Stimulated activated CD4-positive, alpha-beta T cell treated with anti-CD3 and anti-CD28 coated beads, Interleukin-12 subunit alpha, Interleukin-12 subunit beta, amount 100 ng/mL, for 24 hours (primary cell): ENCODE measurements at places on chromosomes 12 and 14.

- no peak for DNase-seq
Measured at GRCh38 chr12:82366197-82366596, 7.9 kb downstream of the METTL25 start.

DNA sequence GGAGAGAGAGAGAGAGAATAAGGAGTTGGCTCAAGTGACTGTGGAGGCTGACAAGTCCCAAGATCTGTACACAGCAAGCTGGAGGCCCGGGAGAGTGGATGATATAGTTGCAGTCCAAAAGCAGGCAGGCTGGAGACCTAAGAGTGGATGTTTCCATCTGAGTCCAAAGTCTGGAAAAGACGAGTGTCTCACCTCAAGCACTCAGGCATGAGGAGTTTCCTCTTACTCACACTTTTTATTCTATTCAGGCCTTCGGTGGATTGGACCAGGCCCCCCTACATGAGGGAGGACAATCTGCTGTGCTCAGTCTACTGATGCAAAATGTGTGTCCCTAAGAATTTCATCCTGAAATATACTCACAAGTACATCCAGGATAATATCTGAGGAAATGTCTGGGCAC is 484.6 kb downstream of the VRK1 start:
- no peak for DNase-seq

DNA sequence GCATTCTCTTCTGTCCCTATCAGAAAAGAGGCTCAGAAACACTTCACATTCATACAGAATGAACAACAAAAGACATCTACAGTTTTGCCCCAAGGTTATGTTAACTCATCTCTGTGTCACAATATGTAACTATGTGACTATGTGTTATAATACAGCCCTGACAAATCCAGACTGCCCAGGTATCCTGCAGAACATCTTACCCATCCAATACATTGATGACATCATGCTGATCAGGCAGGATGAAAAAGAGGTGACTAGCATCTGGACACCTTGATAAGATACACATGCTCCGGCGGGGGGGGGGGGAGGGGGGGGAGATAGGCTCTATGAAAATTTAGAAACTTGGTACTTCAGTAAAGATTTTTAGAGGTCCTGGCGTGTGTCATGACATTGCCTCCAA is 8.3 kb upstream of the GNS start:
- DNase-seq, result no peak

DNA sequence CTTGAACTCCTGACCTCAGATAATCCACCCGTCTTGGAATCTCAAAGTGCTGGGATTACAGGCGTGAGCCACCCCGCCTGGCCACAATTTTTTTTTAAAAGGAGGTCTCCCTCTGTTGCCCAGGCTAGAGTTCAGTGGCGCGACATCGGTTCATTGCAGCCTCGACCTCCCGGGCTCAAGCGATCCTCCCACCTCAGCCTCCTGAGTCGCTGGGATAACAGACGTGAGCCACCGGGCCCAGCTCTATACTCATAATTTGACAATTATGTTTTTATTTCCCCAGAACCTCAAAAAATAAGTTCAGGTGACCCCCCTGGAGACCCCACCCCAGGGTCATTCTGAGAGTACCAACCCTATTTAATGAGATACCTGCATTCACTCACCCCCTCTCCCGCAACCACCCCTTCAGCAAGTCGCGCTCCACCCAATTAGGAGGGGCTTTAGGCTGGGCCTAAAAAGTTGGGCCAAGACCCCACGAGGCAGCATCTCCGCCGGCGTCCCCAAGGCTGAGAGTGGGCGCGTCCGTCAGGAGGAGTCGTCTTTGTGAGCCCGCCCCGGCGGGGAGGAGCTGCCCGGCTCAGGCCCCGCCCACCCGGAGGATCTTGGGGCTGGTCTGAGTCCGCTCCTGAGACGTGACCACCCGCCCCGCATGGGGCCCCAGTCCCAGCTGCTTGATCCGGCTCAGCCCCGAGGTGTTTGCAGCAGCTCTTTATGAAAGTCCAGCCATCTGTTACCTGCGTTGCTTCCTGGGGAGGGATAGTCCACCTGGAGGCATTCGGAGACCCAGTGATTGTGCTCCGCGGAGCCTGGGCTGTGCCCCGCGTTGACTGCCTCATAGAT is at the start of gene ANKRD33:
Gene ANKRD33 (plus strand): TSS at position 628 of the 840 bp plus-strand sequence. CDS start 84 bp downstream, at position 712.
- no peak for DNase-seq

DNA sequence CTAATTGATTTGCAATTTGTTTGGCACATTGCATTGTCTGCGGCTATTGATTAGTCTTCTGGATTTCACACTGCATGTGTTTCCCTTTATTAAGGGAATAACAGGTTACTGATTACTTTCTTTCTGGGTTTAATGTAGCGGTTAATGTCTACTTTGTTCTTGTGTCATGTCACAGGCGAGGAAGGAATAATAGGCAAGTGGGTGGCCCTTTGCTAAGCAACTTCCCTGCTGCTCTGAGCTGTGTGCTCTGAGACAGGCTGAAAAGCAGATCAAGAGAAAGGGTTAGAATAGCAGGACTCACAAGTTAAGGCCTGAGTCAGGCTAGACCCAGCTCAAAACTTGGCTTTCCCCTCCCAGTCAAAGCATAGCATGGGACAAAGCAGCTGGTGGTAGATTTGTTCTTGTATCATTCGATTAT is 77.2 kb downstream of the NKX2-1 start:
- no peak for DNase-seq

GRCh38 chr12:49068879-49069506 is 786 bp downstream of the RHEBL1 start:
- no peak for DNase-seq

DNA sequence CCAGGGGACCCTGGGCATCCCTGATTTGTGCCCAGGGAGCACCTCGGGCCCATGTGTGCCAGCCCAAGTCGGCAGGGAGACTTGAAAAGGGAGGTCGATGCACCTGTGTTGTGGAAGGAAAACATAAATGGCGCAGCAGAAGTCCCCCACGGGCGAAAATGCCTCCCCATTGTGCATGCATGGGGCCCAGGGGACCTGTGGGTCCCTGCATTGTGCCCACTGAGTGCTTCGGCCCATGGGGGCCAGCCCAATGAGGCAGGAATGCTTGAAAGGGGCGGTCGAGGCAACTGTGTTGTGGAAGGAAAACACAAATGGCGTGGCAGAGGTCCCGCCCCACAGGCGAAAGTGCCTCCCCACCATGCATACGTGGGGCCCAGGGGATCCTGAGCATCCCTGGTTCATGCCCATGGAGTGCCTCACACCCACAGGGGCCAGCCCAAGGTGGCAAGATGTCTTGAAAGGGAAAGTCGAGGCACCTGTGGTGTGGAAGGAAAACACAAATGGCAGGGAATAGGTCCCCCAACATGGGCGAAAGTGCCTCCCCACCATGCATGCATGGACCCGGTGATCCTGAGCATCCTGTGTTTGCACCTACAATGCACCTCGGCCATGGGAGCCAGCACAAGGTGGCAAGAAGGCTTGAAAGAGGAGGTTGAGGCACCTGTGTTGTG is 368.0 kb downstream of the ALG10 start:
- no peak for DNase-seq

GRCh38 chr14:34926552-34926951 is 51.4 kb upstream of the BAZ1A start:
- no peak for DNase-seq

DNA sequence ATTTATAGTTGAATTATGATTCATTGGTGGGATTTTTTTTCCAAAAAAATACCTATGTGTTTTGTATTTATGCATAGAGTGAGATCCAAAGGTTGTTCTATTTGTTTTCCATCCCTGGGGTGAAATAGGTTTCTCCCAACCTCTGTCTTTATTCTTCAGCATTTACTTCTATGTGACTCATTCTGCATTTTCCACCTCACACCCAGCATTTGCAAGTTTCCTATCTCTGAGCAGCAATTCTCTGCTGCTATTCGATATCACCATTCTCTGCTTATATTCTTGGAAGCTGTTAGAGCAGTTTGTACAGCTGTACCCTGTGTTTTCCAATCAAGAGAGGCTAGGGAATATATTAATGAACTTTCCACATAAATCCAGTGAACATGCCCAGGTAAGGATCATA is 538.9 kb downstream of the SNAPC1 start:
- DNase-seq, result no peak

DNA sequence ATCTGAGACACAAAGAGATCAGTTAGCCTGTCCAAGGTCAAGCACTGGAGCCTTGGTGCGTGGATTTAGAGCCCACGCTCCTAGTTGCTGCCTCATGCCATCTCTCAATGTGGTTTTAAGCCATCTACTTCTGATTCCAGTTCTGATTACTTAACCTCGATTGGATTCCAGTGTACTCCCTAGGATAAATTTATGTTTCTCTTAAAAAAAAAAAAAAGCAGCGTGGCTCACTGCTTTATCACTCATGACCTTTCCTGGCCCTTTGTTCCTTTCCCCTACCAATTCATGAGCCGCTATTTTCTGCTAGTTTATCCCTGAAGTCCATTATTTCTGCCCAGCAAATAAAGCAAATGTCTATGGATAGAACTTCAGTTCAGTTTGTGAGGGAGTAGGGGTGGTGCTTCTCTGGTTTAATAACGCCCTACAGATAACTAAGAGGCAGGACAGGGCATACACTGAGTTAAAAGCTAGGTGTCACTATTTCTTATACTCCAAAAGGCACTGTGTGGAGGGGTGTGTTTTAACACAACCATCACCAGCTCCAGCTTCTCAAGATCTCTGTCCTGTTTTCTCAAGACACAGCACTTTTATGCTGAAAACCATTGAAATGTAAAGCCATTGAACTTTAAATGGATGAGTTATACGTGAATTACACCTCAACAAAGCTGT is 9.8 kb upstream of the PARP11 start:
- DNase-seq, result no peak

DNA sequence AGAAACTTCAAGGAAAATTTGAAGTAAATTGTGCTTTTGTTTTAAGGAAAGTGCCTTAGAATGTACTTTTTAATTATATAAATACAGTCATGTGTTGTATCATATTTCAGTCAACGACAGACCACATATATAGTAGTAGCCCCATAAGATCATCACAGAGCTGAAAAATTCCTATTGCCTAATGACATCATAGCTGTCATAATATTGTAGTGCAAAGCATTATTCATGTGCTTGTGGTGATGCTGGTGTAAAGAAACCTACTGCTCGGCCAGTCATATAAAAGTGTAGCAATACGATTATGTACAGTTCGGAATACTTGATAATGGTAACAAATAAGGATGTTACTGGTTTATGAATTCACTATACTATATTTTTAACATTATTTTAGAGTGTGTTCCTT is 198.9 kb upstream of the SLC16A7 start:
- no peak for DNase-seq

- DNase-seq, result no peak
Measured at GRCh38 chr14:84783511-84783910, 746.4 kb upstream of the FLRT2 start.

DNA sequence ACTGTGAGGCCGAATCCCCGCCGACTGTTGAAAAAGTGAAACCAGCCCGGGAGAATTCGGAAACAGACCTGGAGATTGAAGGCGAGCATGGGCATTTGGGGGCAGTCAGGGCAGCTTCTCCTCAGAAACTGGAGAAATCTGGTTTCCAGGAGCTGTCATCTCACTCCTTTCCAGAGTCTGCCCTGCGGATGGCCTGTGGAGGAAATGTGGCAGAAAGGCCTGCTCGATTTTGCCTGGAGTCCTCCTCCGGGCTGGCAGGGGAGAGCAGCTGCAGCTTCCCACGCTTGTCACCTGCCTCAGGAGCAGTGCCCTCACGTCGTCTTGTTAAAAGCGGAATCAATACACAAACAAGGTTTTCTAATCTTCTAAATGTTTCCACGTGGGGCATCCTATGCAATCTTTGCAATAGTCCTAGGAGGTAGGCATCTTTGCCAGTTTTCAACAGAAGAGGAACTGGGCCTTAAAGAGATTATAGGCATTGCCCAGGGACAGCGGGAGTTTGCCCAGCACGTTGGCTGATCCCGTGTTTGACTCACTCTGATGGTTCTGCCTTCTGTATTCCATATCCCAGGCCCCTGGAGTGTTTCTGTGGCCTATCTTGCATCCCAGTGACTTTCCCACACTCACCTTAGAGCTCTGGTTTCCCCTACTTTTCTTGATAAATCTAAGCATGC is 2.3 kb downstream of the LRRC74A start:
- DNase-seq, result no peak

GRCh38 chr12:14611640-14612203 is 44.0 kb upstream of the PLBD1 start:
- no peak for DNase-seq

DNA sequence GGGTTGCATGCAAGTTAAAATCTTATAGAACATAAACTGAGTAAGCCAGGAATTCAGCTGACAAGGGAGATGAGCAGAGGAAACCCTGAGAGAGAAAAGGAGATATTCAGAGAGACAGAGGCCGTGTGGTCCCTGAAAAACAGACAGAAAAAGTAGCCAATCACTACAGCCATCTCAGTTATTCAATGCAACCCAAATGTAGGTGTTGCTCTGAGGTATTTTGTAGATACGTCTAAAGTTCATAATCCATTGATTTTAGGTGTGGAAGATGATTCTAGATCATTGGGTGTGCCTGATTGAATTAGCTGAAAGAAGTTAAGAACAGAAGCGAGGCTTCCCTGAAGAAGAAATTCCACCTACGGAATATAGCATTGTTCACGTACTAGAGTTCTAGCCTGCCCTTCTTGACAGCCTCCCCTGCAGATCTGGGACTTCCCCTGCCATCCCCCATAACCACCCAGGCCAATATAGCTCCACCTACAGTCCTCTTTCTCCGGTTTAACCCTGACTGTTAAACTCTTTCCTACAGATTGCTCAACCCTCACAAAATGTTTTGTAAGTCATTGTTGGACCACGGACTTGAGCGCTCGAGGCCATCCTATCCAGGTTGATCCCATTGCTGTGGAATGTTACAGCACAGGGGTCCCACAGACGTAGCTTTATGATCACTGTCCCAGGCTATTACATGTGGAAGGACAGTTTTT is 21.7 kb downstream of the AICDA start:
- no peak for DNase-seq

DNA sequence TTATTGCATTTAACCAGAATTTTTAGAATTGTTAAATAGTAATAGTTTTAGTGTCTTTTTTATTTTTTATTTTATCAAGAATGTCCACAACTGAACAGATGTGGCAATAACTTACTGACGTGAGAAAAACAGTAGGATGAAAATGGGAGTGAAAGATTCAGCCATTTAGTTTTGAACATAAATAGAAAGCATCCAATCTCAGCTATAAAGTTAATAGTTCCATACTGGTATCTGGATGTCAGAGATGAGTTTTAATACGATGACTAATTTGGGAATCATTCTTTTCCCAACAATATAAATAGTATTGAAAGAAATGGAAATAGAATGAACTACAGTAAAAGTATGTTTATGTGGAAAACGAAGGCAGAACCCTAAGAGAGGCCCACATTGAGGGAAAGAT is 159.4 kb downstream of the EPS8 start:
- no peak for DNase-seq
